ENCODE measurements at places on chromosomes 3 and 15. TPM values are rescaled to one million over a fixed set of nuclear protein-coding genes. Genes with fewer than 3 reads are reported as not detected.
A peak's percentile ranks its signal among the peaks of the same experiment; 100 is the strongest.

PSMA4 gene
- 259 TPM for total RNA-seq

DNA sequence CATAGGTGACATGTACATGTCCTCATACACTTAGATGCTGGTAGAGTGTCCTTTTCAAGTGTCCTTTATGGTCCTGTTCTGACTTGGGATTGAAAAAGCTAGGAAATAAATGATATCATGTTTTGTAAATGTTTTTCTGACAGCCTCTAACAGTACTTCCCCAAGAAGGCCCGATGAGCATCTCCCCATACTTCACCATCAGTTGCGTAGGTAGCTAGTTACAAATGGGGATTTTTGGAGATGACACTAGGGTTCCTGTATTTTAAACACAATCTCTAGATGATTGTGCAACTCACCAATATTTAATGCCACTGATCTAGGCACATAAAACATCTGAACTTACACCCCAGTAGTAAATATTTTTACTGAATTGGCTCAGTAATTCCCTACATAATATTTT, 27.8 kb downstream of the SLC25A26 start:
- no peaks in the 10 kb centered on the region for H3K4me1 ChIP-seq
- no peak overlapping the region for H3K27ac ChIP-seq
- H3K4me3 ChIP-seq = no peak overlapping the region
- DNase-seq = no peak

- no peaks in the 10 kb centered on the region for H3K36me3 ChIP-seq
- DNase-seq = no peak
- H3K27me3 ChIP-seq = peaks cover 47% of the 10 kb centered on the region
- H3K4me3 ChIP-seq = no peak overlapping the region
Measured at GRCh38 chr3:125214738-125215137, 2.2 kb upstream of the SLC12A8 start.

- H3K36me3 ChIP-seq = no peaks in the 10 kb centered on the region
- no peaks in the 10 kb centered on the region for H3K27me3 ChIP-seq
- H3K27ac ChIP-seq = no peak overlapping the region
- H3K4me3 ChIP-seq = no peak overlapping the region
- peaks cover 11% of the 10 kb centered on the region for H3K4me1 ChIP-seq
Measured at GRCh38 chr3:195451373-195452015, 8.7 kb upstream of the ACAP2 start.

DNA sequence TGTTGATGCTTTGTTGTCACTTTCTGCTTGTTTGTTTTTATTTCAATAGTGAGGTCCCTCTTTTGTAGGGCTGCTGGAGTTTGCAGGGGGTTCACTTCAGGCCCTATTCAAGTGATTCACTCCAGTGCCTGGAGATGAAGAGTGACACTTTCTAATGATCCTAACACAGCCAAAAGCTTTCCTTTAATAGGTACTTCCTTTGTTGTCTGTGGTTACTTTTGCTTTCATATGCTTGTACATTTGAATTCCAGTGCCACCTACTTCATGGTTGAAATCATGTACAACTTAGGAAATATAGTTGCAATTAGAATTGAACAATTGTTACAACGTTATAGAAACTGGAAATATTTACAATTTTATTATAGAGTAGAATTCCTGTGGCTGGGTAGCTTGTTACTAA, 466.8 kb upstream of the EPHA3 start:
- DNase-seq = no peak
- no peak overlapping the region for H3K27ac ChIP-seq
- H3K27me3 ChIP-seq = no peaks in the 10 kb centered on the region
- H3K4me1 ChIP-seq = no peaks in the 10 kb centered on the region

DNA sequence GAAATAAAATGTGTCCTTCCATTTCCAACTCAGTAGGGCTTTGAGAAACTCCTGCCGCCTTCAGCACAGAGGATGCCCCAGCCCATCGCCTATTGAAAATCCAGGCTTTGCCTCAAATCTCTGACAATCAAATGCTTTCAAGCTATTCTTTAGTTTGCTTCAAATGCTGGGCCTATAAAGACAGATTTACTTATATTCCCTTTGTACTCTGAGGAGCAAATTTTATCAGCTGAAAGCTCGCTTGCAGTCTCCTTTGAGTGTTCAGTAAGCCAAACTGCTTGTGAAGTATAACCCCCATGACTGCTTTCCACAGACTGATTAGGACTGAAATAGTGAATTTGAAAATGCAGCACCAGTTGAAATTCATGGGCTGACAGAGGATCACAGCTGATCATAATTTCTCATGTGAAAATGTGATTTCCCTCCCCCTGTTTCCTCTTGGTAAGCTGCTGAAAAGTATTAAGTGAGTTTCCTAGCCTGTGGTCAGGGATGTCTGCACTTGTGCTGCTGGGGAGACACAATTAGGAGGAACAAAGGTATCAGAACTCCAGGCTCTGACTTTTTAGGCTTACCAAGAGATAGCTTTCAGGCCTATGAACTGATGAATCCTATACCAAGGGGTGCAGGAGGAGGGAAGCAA, 563.4 kb upstream of the TGFBR2 start:
- H3K27ac ChIP-seq = no peak overlapping the region
- H3K4me1 ChIP-seq = peaks cover 2% of the 10 kb centered on the region
- no peak overlapping the region for H3K4me3 ChIP-seq
- peaks cover 15% of the 10 kb centered on the region for H3K27me3 ChIP-seq

GRCh38 chr3:127393131-127393820, 105.4 kb upstream of the PRR20G start:
- no peak for DNase-seq
- H3K27me3 ChIP-seq = peaks cover 12% of the 10 kb centered on the region
- H3K4me1 ChIP-seq = no peaks in the 10 kb centered on the region
- no peak overlapping the region for H3K4me3 ChIP-seq
- no peak overlapping the region for H3K27ac ChIP-seq

DNA sequence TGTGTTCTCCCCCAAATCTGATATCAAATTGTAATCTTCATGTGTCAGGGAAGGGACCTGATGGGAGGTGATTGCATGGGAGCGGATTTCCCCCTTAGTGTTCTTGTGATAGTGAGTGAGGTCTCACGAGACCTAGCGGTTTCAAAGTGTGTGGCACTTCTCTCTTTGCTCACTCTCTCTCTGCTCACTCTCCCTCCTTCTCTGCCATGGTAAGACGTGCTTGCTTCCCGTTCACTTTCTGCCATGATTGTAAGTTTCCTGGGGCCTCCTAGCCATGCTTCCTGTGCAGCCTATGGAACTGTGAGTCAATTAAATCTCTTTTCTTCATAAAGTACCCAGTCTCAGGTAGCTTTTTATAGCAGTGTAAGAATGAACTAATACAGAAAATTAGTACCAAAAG, 30.6 kb upstream of the OR5H6 start:
- H3K27me3 ChIP-seq = peaks cover 15% of the 10 kb centered on the region
- no peak for DNase-seq
- H3K36me3 ChIP-seq = no peaks in the 10 kb centered on the region
- no peak overlapping the region for H3K27ac ChIP-seq
- H3K4me1 ChIP-seq = no peaks in the 10 kb centered on the region

- no peak for DNase-seq
- peaks cover 5% of the 10 kb centered on the region for H3K36me3 ChIP-seq
- peak overlapping the region; percentile 79 for H3K27ac ChIP-seq
- peaks cover 35% of the 10 kb centered on the region for H3K4me1 ChIP-seq
Measured at GRCh38 chr15:99564221-99565048, 1.3 kb upstream of the MEF2A start.

- H3K4me3 ChIP-seq = no peak overlapping the region
- no peak for DNase-seq
- no peaks in the 10 kb centered on the region for H3K4me1 ChIP-seq
- no peak overlapping the region for H3K27ac ChIP-seq
Measured at GRCh38 chr3:161199926-161200325, 21.2 kb upstream of the NMD3 start.

DNA sequence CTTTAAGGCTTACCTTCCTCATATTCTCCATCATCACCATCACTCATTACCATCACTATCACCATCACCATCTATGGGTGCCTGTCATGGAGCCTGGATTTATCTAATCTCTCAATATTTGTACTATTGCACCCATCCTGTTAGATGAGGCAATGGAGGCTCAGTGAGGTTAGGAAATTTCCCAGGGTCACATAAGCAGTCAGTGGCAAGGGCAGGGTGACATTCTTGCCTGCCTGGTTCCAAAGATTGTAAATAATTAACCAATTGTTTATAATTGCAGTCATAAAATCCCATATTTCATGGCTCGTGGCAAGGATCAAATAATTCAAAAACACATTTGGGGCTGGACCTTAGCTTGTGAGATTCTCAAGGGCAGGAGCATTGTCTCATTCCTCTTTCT, 55.2 kb downstream of the MGLL start:
- no peaks in the 10 kb centered on the region for H3K36me3 ChIP-seq
- no peak for DNase-seq
- no peak overlapping the region for H3K4me3 ChIP-seq
- H3K27me3 ChIP-seq = peaks cover 6% of the 10 kb centered on the region

DNA sequence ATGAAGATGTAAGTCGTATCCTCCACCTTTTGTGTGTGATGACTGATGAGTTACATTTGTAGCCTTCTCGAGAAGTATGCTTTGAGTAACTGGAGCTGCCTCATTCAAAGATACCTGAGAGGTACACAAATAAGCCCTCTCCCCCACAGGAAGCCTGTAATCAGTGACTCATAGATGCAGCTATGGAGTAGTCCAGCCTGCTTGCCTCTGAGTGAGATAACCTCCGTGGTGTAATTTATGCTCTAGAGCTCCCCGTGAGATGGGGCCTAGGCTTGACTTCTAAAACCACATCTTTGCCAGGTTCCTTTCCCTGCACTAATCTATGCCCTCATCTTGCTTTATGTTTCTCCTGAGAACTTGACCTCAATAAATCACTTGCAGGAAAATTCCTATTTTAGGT, 291.7 kb downstream of the SUCLG2 start:
- H3K4me1 ChIP-seq = peaks cover 29% of the 10 kb centered on the region
- H3K4me3 ChIP-seq = no peak overlapping the region
- H3K36me3 ChIP-seq = no peaks in the 10 kb centered on the region
- peak; percentile 14 for DNase-seq

DNA sequence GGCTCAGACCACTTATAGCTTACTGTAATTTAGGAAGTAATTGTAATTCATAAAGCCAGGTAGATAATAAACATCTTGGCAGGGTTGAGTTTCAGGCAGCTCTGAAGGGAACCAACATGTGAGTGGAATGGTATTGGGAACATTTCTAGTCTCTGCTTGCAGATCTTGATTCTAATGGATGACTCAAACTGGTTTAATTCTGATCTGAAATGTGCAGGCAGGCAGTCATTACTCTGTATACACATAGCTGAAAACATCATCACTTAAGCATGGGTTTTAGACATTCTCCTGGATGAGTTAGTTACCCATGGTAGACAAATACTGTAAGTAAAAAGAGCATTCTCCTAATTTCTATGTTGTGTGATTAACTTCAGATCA, 317.0 kb upstream of the TPRG1 start:
- DNase-seq = no peak
- no peaks in the 10 kb centered on the region for H3K4me1 ChIP-seq
- no peak overlapping the region for H3K27ac ChIP-seq
- H3K27me3 ChIP-seq = no peaks in the 10 kb centered on the region
- no peaks in the 10 kb centered on the region for H3K36me3 ChIP-seq

DNA sequence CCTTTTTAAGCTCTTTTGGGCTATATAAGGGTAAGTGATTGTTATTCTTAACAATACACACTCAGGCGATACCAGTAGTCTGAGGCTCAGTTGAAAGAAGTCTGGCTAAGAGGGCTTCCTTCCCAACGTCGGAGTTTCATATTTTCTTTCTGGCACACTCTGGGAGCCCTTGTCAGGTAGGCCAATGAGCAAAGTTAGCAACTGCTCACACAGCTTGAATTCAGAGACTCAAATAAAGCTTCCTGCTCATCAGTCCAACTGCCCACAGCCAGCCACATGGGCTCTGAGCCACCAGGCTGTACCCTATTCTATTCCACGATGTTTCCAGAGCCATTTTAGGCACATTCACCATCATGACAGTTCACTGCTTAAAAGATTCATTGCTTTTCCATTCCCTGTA, 155.1 kb upstream of the TBL1XR1 start:
- H3K4me3 ChIP-seq = no peak overlapping the region
- DNase-seq = no peak
- H3K36me3 ChIP-seq = peaks cover 1% of the 10 kb centered on the region
- no peak overlapping the region for H3K27ac ChIP-seq
- no peaks in the 10 kb centered on the region for H3K27me3 ChIP-seq
- peaks cover 15% of the 10 kb centered on the region for H3K4me1 ChIP-seq
